Stimulated activated CD8-positive, alpha-beta memory T cell treated with anti-CD3 and anti-CD28 coated beads, Interleukin-7, amount 100 ng/mL, for 1 hour (primary cell): ENCODE measurements at places on chromosomes 12 and 14.

GRCh38 chr14:78202163-78202562 is 32.0 kb downstream of the NRXN3 start:
- no peak for DNase-seq

GRCh38 chr12:78666584-78666983 is 198.0 kb upstream of the SYT1 start:
- no peak for DNase-seq

DNA sequence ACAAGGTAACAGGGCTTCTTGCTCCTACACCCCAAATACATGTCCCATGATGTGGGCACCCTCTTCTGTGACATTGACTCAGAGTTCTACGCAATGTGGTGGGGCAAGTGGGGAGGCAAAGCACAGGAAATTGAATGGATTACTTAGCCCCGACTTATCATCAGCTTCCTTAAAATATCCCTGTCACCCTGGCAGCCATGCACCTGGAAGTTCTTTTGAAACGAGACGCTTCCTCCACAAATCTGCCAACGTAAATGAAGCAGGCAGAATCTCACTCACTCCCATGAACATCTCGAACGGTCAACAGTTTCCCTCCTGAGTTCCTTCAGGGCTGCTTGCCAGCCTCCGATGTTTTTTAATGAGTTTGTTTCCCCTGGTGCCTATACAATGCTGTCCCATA is 33.5 kb downstream of the RNFT2 start:
- no peak for DNase-seq

GRCh38 chr14:106318700-106319099 is 792.3 kb downstream of the TMEM121 start:
- DNase-seq = no peak

DNA sequence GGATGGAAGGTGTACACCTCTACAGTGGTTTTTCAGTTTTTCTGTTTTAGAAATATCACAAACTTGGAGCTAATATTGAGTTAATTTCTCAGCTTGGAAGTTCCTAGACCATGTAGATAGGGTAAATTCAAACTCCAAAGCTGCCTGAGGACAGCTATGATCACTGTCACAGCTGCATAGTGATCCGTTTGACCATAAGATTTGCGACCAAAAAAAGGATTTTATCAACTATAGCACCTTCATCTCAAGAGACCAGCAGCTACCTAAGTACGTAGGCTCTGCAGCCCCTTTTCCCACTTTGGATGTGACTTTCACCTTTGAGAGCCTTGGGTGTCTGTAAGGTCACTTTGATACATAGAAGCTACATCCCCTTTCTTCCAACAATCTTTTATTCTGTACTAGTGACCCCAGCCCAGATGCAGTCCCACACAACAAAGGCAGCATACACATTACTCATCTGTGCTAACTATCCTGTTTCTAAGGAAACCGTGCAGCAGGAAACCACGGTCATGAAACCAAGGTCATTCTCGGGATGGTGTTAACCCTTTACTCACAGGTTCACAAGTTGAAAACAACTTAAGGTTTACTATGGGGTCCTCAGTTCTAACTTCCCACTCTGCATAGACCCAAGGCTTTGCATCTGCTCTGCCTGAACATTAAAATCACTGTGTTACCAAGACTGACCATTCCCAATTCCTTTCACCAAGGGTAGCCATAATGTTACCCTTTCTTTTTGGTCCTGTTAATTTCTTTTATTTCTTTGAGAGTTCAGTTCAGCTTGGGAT is 75.4 kb downstream of the IFT81 start:
- DNase-seq = no peak
